ENCODE measurements at places on chromosomes 3 and 15.

GRCh38 chr3:38811822-38812221 lies 4.2 kb downstream of the SCN10A start:
- H3K27me3 ChIP-seq, result no peaks in the 10 kb centered on the region
- no peak overlapping the region for H3K27ac ChIP-seq
- no peak for DNase-seq
- no peaks in the 10 kb centered on the region for H3K36me3 ChIP-seq
- no peaks in the 10 kb centered on the region for H3K4me1 ChIP-seq

GRCh38 chr3:30156586-30157498 lies 449.6 kb upstream of the TGFBR2 start:
- no peak overlapping the region for H3K4me3 ChIP-seq
- no peak for DNase-seq
- H3K4me1 ChIP-seq, result no peaks in the 10 kb centered on the region
- no peak overlapping the region for H3K27ac ChIP-seq

DNA sequence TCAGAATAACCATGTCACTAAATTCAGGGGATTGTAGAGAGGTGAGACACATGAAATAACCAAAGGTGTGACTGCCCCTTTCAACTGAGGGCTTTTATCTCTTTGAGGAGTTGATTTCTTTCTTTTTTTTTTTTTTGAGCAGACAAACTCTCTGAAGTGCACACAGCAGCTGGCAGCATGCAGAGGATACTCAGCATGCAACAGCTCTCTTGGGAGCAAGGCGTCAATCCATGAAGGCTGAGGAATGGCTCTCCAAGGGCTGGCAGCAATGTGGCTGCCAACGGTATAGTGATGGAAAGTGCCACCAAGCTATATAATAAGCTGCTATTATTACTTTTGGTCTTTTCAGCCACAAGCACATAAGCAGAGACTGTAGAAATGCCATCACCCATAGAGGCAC lies 226.7 kb upstream of the FEZF2 start:
- H3K27ac ChIP-seq, result no peak overlapping the region
- no peak overlapping the region for H3K4me3 ChIP-seq
- no peak for DNase-seq
- no peaks in the 10 kb centered on the region for H3K27me3 ChIP-seq

DNA sequence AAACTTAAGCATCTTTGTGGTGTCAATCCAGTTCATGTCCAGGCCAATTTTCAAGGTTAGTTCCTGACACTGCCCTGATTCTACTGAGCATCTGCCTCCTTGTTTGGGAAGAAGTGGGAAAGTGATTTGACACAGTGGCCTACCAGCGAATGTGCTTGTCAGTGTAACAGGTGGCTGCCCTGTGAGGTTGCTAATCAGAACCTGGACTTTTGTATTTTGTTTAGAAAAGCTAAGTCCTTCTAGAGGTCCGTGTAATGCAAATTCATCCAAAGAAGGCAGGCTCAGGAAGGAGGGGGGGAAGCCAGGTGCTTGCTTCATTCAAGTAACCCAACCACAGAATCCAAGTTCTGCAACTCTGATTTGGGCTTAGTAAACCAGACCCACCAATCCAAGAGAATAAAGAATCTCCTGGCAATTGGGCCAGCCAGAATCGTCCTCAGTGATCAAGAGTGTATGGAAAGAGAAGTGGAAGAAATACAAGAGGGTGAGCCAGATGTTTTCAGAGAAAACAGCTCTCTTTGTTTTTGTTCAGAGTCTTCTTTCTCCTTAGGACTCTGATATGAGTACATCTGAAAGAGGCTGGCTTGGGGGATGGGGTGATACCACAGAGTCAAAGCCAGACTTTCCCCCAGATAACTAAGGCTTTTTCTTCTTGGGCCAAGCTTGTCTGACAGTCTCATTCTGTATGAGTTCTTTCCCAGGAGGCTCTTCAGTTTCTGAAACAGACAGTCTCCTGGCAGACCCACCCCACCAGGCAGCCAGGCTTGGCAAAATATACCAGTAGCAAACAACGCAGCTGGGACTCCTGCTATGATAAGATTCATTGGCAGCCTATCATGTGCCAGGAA lies 508.9 kb upstream of the TBL1XR1 start:
- H3K4me1 ChIP-seq, result no peaks in the 10 kb centered on the region
- H3K36me3 ChIP-seq, result no peaks in the 10 kb centered on the region
- no peak overlapping the region for H3K4me3 ChIP-seq
- no peak overlapping the region for H3K27ac ChIP-seq

DNA sequence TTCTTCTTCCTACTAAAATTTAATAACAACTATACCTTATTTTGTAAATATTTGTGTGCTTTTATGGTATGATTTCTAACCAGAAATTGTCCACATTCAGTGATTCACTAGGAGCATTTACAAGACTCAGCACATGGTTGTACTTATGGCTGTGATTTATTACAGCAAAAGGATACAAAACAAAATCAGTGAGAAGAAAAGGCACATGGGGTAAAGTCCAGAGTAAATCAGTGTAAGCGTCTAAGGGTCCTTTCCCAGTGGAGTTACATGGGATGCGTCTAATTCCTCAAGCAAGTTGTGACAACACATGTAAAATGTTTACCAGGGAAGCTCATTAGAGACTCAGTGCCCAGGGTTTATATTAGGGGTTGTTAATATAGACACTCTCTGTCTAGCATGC lies 31.1 kb downstream of the RNF13 start:
- H3K27ac ChIP-seq, result no peak overlapping the region
- no peaks in the 10 kb centered on the region for H3K36me3 ChIP-seq
- no peaks in the 10 kb centered on the region for H3K4me1 ChIP-seq
- no peaks in the 10 kb centered on the region for H3K27me3 ChIP-seq

DNA sequence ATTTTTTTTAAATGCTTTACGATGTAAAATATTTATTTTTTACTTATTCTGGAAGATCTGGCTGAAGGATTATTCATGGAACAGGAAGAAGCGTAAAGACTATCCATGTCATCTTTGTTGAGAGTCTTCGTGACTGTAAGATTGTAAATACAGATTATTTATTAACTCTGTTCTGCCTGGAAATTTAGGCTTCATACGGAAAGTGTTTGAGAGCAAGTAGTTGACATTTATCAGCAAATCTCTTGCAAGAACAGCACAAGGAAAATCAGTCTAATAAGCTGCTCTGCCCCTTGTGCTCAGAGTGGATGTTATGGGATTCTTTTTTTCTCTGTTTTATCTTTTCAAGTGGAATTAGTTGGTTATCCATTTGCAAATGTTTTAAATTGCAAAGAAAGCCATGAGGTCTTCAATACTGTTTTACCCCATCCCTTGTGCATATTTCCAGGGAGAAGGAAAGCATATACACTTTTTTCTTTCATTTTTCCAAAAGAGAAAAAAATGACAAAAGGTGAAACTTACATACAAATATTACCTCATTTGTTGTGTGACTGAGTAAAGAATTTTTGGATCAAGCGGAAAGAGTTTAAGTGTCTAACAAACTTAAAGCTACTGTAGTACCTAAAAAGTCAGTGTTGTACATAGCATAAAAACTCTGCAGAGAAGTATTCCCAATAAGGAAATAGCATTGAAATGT lies 15.6 kb downstream of the THBS1 start:
- no peak overlapping the region for H3K4me3 ChIP-seq
- H3K27me3 ChIP-seq, result no peaks in the 10 kb centered on the region
- peaks cover 32% of the 10 kb centered on the region for H3K36me3 ChIP-seq
- H3K4me1 ChIP-seq, result no peaks in the 10 kb centered on the region

DNA sequence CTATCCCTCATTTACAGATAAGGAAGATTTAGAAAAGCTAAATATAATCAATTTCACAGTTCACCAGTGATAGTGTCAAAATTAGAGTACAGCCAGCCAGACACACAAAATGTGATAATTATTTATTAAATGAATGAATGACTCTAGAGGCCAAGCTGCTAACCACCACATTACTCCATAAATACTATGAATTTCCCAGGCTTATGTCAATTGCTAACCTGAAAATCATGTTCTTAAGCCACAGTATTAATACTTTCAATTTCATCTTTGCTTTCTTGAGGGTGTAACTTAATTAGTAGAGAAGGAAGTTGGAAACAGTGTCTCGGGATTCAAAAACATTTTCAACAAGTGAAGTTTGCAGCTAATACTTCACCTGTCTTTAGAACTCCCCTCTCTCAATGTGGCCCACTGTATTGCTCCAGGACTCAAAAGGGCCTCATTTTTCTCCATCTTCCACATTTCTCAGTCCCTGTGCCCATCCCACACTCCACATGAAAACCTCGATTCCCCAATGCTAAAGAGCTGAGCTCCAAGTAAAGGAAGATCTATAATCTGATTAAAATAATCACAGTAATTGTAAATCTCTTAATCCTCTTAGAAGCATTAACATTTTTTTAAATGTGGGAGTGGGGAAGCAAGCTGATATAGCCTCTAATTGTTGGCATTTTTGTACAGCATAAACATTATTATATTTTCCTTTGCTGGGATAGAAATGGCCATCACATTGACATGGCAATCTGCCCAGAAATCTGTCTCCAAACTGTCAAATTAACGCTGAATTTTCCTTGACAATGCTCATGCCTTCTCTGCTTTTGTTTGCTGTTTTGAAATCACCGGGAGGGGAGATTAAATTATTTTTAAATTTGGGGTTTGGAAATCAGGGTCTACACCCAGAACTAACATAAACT lies 765.1 kb downstream of the ROBO1 start:
- H3K27ac ChIP-seq, result no peak overlapping the region
- DNase-seq, result no peak
- H3K36me3 ChIP-seq, result no peaks in the 10 kb centered on the region
- no peaks in the 10 kb centered on the region for H3K4me1 ChIP-seq

GRCh38 chr3:55756976-55757375 lies 269.9 kb upstream of the WNT5A start:
- peaks cover 8% of the 10 kb centered on the region for H3K27me3 ChIP-seq
- DNase-seq, result no peak
- H3K4me1 ChIP-seq, result no peaks in the 10 kb centered on the region
- no peaks in the 10 kb centered on the region for H3K36me3 ChIP-seq
- no peak overlapping the region for H3K4me3 ChIP-seq
- H3K27ac ChIP-seq, result no peak overlapping the region

GRCh38 chr3:138070006-138070405 lies 45.4 kb downstream of the DZIP1L start:
- DNase-seq, result no peak
- H3K27me3 ChIP-seq, result no peaks in the 10 kb centered on the region
- H3K4me1 ChIP-seq, result no peaks in the 10 kb centered on the region
- no peak overlapping the region for H3K27ac ChIP-seq
- H3K4me3 ChIP-seq, result no peak overlapping the region

GRCh38 chr15:99992611-99993231 lies 259.5 kb upstream of the LYSMD4 start:
- H3K36me3 ChIP-seq, result no peaks in the 10 kb centered on the region
- H3K4me3 ChIP-seq, result no peak overlapping the region
- DNase-seq, result no peak
- no peaks in the 10 kb centered on the region for H3K4me1 ChIP-seq
- H3K27me3 ChIP-seq, result peaks cover 14% of the 10 kb centered on the region

GRCh38 chr15:70420948-70421482 lies 323.3 kb upstream of the TLE3 start:
- peaks cover 78% of the 10 kb centered on the region for H3K27me3 ChIP-seq
- H3K4me1 ChIP-seq, result no peaks in the 10 kb centered on the region
- H3K27ac ChIP-seq, result no peak overlapping the region
- no peaks in the 10 kb centered on the region for H3K36me3 ChIP-seq
- no peak overlapping the region for H3K4me3 ChIP-seq

DNA sequence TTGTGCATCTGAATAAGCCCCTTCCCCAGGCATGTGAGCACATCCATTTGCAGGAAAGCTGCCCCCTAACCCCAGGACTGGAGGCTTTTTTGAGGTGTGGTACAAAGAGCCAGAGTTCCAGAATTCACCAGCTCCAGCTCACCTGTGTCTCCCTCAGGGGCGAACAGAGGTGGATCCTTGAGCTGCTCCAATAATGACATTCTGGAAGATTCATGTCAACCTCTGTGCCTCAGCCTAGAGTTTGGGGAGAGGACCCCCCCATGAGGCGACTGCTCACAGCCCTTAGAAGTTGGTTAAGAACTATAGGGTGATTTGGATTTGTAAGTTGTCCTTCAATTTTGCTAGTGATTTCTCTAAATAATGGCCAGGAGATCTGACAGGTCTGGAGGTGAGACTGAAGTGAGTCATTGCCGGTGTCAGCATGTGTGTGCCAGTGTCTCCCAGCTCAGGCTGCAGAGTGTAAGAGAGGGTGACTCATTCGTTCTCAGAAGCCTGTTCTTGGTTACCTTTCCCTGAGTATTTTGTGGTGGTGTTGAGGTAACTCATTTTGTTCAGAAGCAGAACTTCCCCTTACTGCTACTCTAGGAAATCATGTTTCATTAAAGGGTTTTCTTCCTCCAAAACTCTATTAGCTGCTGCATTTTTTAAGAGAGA lies 136.9 kb upstream of the TOPAZ1 start:
- no peak overlapping the region for H3K4me3 ChIP-seq
- peak; percentile 76 for DNase-seq
- H3K36me3 ChIP-seq, result no peaks in the 10 kb centered on the region
- no peaks in the 10 kb centered on the region for H3K27me3 ChIP-seq

DNA sequence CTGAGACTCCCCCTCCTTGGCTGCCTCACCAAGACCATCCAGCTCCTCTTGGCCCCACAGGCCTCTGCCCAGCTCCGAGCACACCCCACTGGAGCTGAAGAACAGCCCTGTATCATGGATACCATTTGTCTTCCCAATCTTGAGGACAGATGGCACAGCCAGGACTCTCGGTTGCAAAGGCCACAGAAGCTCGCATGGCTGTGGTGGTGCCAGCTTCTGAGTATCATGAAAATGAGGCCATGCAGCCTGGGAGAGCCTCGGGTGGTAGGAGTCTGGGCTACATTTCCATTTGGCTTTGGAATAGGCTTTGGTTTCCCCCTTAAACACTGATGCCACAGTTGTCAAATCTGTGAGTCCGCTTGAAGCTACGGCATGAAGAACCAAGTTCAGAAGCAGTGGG lies 106.6 kb downstream of the SEMA5B start:
- no peak for DNase-seq
- no peak overlapping the region for H3K4me3 ChIP-seq
- peaks cover 3% of the 10 kb centered on the region for H3K4me1 ChIP-seq
- no peaks in the 10 kb centered on the region for H3K36me3 ChIP-seq

GRCh38 chr3:144868506-144868905 lies 896.9 kb downstream of the DIPK2A start:
- H3K27ac ChIP-seq, result no peak overlapping the region
- DNase-seq, result no peak
- H3K4me1 ChIP-seq, result peaks cover 8% of the 10 kb centered on the region

DNA sequence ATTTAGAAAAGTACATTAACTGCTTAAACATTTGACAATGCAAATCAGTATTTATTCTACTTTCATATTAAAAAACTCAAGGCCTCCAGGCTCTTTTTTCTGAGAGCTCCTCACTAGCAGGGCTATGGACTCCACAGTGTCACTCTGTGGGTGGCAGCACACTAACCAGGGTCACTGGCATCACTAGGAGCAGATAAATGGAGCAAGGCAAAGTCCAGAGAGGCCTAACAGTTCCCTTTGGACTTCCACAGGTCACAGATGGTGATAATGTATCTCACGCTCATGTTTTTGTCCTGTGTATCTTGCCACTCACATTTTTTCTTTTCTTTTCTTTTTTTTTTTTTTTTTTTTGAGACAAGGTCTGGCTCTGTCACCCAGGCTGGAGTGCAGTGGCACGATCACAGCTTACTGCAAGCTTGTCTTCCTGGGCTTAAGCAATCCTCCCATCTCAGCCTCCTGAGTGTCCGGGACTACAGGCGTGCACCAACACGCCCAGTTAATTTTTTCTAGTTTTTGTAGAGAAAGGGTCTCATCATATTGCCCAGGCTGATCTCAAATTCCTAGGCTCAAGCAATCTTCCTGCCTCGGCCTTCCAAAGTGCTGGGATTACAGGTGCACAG lies 7.8 kb downstream of the SPG21 start:
- no peak overlapping the region for H3K4me3 ChIP-seq
- peaks cover 4% of the 10 kb centered on the region for H3K4me1 ChIP-seq
- H3K27ac ChIP-seq, result no peak overlapping the region
- no peak for DNase-seq

- no peak for DNase-seq
- peaks cover 17% of the 10 kb centered on the region for H3K4me1 ChIP-seq
- H3K4me3 ChIP-seq, result peak overlapping the region; percentile 97
- no peaks in the 10 kb centered on the region for H3K27me3 ChIP-seq
Observed at GRCh38 chr3:184134746-184135148, 411 bp upstream of the EIF2B5 start.

All from keratinocyte (primary cell).